ENCODE measurements at places on chromosomes 16 and 17.

DNA sequence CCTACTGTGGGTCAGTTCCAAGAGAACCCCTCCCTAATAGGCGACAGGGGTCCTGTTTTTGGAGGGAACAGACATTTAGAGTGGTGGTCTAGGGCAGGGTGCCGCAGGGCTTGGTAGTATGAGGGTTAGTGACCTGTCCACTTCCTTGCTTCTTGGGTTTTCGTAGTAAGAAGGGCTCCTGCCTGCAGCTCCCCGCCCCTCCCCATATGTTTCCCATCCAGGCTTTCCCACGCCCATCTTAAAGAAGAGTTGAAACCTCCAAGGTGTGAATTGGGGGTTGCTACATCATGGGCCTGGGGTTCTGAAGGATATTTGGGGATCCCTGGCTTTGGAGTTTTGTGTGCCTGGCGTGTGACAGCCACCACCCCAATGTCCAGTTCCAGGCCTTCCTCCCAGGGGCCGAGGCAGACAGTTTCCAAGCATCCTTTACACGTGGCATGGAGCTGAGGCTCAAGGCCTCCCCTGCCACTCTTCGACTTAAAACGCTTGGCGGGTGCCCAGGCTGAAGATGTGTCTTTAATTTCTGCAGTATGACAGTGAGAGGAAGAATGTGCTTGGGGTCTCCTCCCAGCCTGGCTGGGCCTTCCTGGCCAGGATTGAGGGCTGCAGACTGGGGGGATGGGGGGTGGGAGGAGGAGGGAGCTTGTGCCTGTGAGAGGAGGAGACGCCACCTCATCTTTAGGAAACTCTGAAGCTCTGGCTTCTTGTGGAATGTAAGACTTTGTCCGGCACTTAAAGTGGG, 2.3 kb upstream of the COL1A1 start:
- no peak for DNase-seq

DNA sequence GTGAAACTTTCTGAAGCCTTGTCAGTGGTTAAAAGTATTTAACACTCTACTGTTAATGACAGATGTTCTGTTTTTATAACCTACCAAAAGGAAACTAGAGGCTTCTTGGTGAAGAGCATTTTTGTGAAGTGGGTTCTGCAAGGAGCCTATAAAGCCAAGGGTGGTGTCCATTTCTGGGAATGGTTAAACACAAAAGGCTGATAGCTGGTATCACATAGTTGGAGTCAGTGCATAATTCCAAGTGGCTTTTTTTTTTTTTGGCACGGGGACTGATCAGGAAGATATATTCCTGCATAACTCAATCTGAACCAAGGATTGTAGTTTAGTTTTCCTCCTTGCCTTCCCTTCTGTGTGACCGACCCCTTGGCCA, 27.6 kb upstream of the KPNB1 start:
- DNase-seq, result no peak

DNA sequence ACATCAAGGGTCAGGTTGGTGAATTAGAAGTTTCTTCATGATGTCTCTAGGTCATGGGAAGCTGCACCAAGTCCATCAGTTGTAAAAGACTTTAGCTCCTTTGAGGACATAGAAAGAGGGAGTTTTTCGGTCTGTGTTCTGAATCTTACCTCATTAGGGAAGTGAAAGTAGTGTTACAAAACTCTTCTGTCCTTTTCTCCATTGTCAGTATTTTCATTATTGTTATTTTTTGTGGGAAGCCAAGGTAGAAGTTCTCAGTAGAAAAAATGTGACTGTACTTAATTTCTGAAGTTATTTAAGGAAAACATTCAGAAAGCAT, 24.2 kb downstream of the MAP3K3 start:
- peak; percentile 23 for DNase-seq

- no peak for DNase-seq
Measured at GRCh38 chr17:61205401-61205800, 194.2 kb upstream of the TBX2 start.

GRCh38 chr17:49969134-49969759, at the start of gene DLX4:
TSS of gene DLX4 (plus strand) at chr17:49969190. CDS start at chr17:49969469, 279 bp downstream.
- DNase-seq, result peak; percentile 84

GRCh38 chr17:44004077-44004760, at the start of gene NAGS:
TSS of gene NAGS (plus strand) at chr17:44004622. CDS start at chr17:44004664, 42 bp downstream.
- no peak for DNase-seq
